ENCODE measurements at places on chromosomes 1 and 21. TPM values are rescaled to one million over a fixed set of nuclear protein-coding genes. Genes with fewer than 3 reads are reported as not detected.

The LMX1A gene
- not detected for total RNA-seq

The GRIK3 gene
- total RNA-seq = not detected

The VWA1 gene
- 2.0 TPM for total RNA-seq

The S100A4 gene
- 3,194 TPM for total RNA-seq

The MX1 gene
- 11.4 TPM for total RNA-seq

The TAL1 gene
- not detected for total RNA-seq

The SLC25A44 gene
- total RNA-seq = 35.8 TPM

The SASS6 gene
- total RNA-seq = 13.7 TPM

The SPRR2F gene
- not detected for total RNA-seq

The CD5L gene
- not detected for total RNA-seq

The C21orf58 gene
- total RNA-seq = 8.9 TPM

The RIPK4 gene
- total RNA-seq = 0.55 TPM

The TRNAU1AP gene
- total RNA-seq = 15.2 TPM

The KCNJ15 gene
- total RNA-seq = 0.16 TPM

The PLCH2 gene
- 0.05 TPM for total RNA-seq

The SMIM34 gene
- not detected for total RNA-seq

The C1orf116 gene
- total RNA-seq = 1.4 TPM

The SAMD13 gene
- total RNA-seq = 0.24 TPM

The HSD11B1 gene
- total RNA-seq = 1.5 TPM
